CD4-positive, alpha-beta memory T cell (primary cell): ENCODE measurements at places on chromosomes 3 and 15. TPM values are rescaled to one million over a fixed set of nuclear protein-coding genes. Genes with fewer than 3 reads are reported as not detected.
A peak's percentile ranks its signal among the peaks of the same experiment; 100 is the strongest.

The FOXL2NB gene
- total RNA-seq = not detected

The CFAP91 gene
- 0.58 TPM for total RNA-seq

The CFAP92 gene
- total RNA-seq = 0.38 TPM

The ITIH1 gene
- total RNA-seq = not detected

The ZNF860 gene
- total RNA-seq = not detected

The RHCG gene
- total RNA-seq = not detected

The SH2D7 gene
- not detected for total RNA-seq

The P2RY1 gene
- 0.08 TPM for total RNA-seq

The ADAMTS7 gene
- not detected for total RNA-seq

The SCAANT1 gene
- not detected for total RNA-seq

DNA sequence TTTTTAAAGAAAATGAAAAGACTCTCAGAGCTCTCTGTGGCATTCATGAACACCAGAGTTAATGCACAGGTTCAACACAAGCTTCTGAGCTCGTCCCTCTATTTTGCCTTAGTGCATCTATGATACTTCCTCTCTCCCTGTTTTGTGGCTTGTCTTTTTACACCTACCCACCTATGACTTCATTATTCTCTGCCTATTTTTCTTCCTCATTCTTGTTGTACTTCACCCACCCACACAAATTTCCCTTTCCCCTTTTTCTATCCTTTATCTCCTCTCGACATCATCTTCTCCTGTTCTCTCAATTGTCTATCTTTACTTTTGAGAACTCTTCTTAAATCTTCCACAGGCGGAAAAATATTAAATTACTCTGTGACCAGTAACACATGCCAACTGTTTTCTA is 48.6 kb downstream of the OR5H15 start:
- no peak for DNase-seq
- no peak overlapping the region for H3K27ac ChIP-seq
- no peaks in the 10 kb centered on the region for H3K27me3 ChIP-seq
- no peaks in the 10 kb centered on the region for H3K36me3 ChIP-seq

- no peak overlapping the region for H3K4me3 ChIP-seq
- no peaks in the 10 kb centered on the region for H3K36me3 ChIP-seq
- DNase-seq = no peak
- H3K27ac ChIP-seq = no peak overlapping the region
These were observed 32.2 kb upstream of the TRH start for GRCh38 chr3:129942296-129942695.

- H3K36me3 ChIP-seq = no peaks in the 10 kb centered on the region
- no peaks in the 10 kb centered on the region for H3K27me3 ChIP-seq
- no peak overlapping the region for H3K27ac ChIP-seq
These were observed 82.4 kb downstream of the CCNL1 start for GRCh38 chr3:157077565-157077991.

- DNase-seq = no peak
- no peaks in the 10 kb centered on the region for H3K27me3 ChIP-seq
- no peak overlapping the region for H3K4me3 ChIP-seq
- H3K4me1 ChIP-seq = no peaks in the 10 kb centered on the region
- no peaks in the 10 kb centered on the region for H3K36me3 ChIP-seq
These were observed 245.0 kb downstream of the ZMAT3 start for GRCh38 chr3:178826435-178827123.

DNA sequence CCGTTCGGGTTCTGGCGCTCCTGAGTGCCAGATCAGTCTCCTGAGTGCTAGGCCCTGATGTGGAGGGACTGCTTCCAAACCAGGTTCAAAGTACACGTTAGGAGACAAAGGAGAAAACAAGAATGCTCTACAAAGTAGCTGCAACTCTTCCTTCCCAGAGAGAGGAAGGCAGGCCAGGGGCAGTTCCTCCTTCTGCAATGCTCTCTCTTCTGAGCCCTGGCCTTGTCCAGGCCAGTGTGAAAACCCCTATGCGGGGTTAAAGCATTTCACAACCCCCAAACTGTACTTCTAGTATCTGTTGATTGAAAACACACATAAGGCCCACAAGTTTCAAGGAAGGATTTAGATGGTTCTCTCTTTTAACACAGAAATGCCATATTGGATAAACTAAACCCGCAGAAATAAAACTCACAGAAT is 9.7 kb upstream of the CALML4 start:
- no peak overlapping the region for H3K4me3 ChIP-seq
- no peak overlapping the region for H3K27ac ChIP-seq
- H3K4me1 ChIP-seq = peaks cover 4% of the 10 kb centered on the region
- H3K36me3 ChIP-seq = no peaks in the 10 kb centered on the region

DNA sequence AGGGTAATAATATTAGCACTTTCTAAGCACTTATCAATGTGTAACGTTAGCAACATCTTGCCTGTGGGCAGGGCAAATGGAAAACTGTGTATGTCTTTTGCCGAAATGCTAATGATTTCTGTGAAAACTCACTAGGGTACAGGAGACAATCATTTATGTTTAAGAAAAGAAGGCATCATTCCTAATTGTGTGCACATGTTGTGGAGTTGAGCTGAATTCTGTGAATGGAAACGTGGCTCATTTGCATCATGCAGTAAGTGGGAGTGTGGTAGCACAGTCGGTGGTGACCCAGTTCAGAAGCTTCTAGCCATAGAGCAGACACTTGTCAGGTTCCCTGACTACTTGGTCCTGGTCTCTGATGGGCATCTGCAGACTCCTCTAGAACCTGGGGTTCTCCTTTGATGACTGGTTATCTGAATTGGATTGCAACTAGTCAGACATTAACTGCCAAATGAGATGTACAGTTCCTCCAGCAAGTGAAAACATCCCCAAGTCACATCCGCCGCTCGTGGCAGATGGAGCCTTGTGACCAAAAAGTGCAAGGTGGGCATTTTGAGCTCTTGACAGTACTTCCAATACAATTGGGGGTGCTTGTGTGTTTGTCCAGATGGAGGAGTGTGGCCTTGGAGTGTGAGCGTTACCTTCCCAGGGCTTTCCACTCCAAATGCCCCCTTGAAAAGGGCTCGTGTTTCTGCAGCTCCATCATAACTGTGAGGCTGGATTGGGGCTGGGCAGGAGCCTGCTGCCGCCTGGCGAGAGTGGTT is 21.5 kb downstream of the MRPS25 start:
- no peak overlapping the region for H3K4me3 ChIP-seq
- DNase-seq = no peak
- H3K27ac ChIP-seq = peak overlapping the region; percentile 13
- no peaks in the 10 kb centered on the region for H3K27me3 ChIP-seq
- peaks cover 86% of the 10 kb centered on the region for H3K36me3 ChIP-seq

DNA sequence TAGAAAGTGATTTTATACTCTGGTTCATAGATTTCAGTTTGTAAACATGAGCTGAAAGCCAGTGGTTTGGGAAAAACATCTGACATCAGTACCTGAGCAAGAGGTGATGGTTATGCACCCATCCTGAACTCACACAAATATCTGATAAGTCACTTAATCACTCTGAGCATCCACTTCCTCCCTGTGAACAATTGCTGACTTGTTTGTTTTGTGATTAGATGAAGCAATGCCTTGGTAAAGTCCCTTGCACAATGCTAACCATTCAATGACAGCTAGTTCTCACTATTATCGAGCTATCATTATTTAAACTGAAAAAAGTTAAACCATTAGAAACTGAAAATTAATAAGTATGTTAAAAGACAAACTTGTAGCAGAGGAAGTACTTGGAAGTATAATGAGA is 303.0 kb downstream of the PLOD2 start:
- H3K36me3 ChIP-seq = no peaks in the 10 kb centered on the region
- H3K27ac ChIP-seq = no peak overlapping the region
- H3K4me3 ChIP-seq = no peak overlapping the region
- no peaks in the 10 kb centered on the region for H3K27me3 ChIP-seq

GRCh38 chr3:7865611-7866010 is 636.0 kb upstream of the LMCD1 start:
- no peak overlapping the region for H3K27ac ChIP-seq
- H3K4me3 ChIP-seq = no peak overlapping the region
- no peaks in the 10 kb centered on the region for H3K4me1 ChIP-seq

DNA sequence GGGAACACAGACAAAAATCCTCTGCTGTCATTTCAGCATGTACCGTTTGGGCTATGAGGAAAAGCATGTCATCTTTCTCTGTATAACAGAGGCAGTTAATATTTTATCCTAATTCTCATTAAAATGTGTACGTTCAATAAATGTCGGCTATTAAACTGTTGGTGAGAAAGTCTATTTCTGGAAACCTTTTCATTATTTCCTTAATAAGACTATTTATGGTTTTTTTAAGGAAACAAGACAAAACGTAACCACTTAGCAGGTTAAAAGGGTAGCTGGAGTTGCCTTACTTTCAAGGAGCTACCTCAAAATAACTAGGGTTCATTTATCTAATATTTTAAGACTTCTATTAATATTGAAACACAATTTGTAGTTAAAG is 1.8 kb upstream of the STT3B start:
- H3K4me3 ChIP-seq = peak overlapping the region; percentile 9
- no peak for DNase-seq

DNA sequence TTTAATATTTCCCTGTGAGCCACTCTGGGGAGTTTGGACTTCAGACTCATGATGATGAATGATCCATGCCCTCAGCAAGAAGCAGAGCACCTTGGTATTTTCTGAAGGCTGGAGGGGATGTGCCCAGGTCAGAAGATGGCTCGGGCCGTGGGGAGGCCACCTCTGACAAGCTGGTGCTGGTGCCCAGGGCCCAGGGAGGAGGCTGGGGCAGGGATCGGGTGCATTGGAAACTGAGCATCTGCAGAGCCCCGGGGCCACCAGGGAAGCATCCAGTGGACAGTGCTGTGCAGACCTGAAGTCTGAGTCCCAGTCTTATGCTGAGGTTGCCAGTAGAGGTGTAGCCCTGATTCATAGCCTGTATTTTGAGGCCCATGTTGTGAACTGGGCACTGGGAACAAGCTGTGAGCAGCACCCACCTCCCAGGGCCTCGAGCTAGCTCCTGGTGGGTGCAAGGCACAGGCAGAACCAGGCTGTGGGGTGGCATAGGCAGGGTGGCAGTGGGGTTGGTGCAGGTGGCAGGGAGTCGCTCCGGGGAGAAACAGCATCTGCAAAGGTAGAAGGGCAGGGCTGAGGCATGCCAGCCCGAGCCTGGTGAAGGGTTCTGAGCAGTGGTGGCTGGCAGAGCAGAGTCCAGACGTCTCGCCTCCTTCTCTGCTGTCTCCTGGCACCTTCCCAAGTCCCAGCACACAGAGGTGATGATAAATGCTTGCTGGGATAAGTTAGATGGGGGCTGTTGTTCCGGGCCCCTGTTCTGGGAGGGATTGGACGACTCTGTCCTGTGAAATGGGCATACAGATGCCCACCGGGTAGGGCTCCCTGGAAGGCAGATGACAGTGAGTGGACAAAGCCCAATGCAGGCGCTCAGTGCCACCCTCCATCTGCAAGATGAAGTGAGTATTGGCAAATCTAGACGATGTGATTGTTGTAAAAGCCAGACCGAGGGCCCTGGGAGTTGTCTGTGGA is 10.6 kb downstream of the DNAJB8 start:
- no peaks in the 10 kb centered on the region for H3K27me3 ChIP-seq
- H3K4me3 ChIP-seq = no peak overlapping the region
- no peaks in the 10 kb centered on the region for H3K36me3 ChIP-seq
- H3K27ac ChIP-seq = no peak overlapping the region

- no peaks in the 10 kb centered on the region for H3K4me1 ChIP-seq
- peaks cover 18% of the 10 kb centered on the region for H3K27me3 ChIP-seq
- no peaks in the 10 kb centered on the region for H3K36me3 ChIP-seq
- no peak for DNase-seq
- no peak overlapping the region for H3K27ac ChIP-seq
These were observed 145.6 kb upstream of the THBS1 start for GRCh38 chr15:39435244-39435643.

DNA sequence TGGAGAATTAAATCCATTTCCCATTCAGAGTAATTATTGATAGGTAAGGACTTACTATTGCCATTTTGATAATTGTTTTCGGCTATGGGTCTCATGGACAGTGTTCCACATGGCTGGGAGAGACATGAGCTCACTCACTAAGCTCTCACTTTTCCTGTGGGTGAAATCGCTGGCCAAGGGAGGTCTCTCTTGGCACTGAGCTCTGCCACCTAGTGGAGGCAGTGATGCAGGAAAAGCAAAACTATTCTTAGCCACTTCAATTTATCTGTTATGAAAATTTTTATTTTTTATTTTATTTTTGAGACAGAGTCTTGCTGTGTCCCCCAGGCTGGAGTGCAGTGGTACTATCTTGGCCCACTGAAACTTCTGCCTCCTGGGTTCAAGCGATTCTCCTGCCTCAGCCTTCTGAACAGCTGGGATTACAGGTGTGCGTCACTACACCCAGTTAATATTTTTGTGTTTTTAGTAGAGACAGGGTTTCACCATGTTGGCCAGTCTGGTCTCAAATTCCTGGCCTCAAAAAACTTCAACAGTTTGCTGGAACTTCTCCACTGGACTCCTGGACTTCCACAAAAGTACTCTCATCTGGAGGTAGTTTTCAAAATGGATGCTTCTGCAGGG is 4.7 kb upstream of the RNF13 start:
- DNase-seq = peak; percentile 39
- H3K36me3 ChIP-seq = no peaks in the 10 kb centered on the region
- peaks cover 6% of the 10 kb centered on the region for H3K4me1 ChIP-seq
- no peaks in the 10 kb centered on the region for H3K27me3 ChIP-seq

GRCh38 chr3:104547031-104547430 is 819.7 kb upstream of the ALCAM start:
- H3K4me3 ChIP-seq = no peak overlapping the region
- H3K4me1 ChIP-seq = no peaks in the 10 kb centered on the region
- H3K27me3 ChIP-seq = no peaks in the 10 kb centered on the region
- no peaks in the 10 kb centered on the region for H3K36me3 ChIP-seq

- no peaks in the 10 kb centered on the region for H3K27me3 ChIP-seq
- H3K36me3 ChIP-seq = no peaks in the 10 kb centered on the region
- no peak for DNase-seq
- no peaks in the 10 kb centered on the region for H3K4me1 ChIP-seq
- no peak overlapping the region for H3K27ac ChIP-seq
These were observed 21.2 kb downstream of the GABRA5 start for GRCh38 chr15:26887926-26888666.

DNA sequence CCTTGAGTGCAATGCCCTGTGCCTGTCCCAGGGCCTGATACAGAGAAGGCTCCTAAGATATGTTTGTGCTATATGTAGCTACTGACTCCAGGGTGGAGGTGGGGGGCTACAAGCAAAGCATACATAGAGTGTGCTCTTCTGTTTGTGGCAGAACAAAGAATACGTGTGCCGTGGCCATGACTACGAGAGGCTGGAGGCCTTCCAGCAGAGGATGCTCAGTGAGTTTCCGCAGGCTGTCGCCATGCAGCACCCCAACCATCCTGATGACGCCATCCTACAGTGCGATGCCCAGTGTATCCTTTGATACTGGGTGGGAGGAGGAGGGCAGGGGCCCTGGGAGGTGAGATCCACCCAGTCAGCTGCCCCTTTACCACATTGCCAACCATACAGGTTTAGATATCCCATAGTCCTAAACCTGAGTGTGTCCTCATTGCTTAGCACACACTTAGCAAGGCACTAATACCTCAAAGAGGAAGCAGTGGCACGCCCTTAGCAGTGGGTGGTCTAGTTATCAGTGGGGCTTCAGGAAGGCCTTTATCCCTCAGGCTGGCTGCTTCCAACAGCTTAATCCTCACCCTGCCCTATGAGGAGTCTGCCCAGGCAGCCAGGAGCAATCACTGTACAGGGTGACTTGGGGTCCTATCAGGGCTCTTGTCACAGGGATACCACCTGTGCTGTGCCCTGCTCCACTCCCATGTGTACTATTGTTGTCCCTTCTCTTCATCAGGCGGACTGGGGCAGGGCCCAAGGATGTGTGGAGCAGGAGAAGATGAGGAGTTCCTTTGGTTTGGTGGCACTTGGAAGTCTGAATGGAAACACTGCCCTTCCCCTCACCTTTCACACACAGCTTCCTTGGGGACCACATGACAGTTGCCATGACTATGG is 30.1 kb upstream of the MANF start:
- H3K36me3 ChIP-seq = no peaks in the 10 kb centered on the region
- H3K27ac ChIP-seq = no peak overlapping the region
- no peak for DNase-seq
- no peaks in the 10 kb centered on the region for H3K4me1 ChIP-seq
- no peak overlapping the region for H3K4me3 ChIP-seq
- H3K27me3 ChIP-seq = no peaks in the 10 kb centered on the region
